ENCODE measurements at places on chromosomes 5 and 9. TPM values are rescaled to one million over a fixed set of nuclear protein-coding genes. Genes with fewer than 3 reads are reported as not detected.

GPR150 gene
- 0.05 TPM for polyA plus RNA-seq

SH3GLB2 gene
- polyA plus RNA-seq = 112 TPM

ADAMTS13 gene
- 0.45 TPM for polyA plus RNA-seq

ADAM19 gene
- polyA plus RNA-seq = 1.6 TPM

LCN12 gene
- 1.1 TPM for polyA plus RNA-seq

LHX3 gene
- polyA plus RNA-seq = not detected

OLFML2A gene
- polyA plus RNA-seq = 25.2 TPM

SLC45A2 gene
- polyA plus RNA-seq = not detected

ZNF454 gene
- 2.2 TPM for polyA plus RNA-seq

TMEM38B gene
- polyA plus RNA-seq = 12.4 TPM

IRX2 gene
- polyA plus RNA-seq = 0.04 TPM
